ENCODE measurements at places on chromosomes 5 and 9. TPM values are rescaled to one million over a fixed set of nuclear protein-coding genes. Genes with fewer than 3 reads are reported as not detected.

Gene CER1
- total RNA-seq, result not detected

Gene TUSC1
- 0.71 TPM for total RNA-seq

Gene PHAX
- 31.5 TPM for total RNA-seq

DNA sequence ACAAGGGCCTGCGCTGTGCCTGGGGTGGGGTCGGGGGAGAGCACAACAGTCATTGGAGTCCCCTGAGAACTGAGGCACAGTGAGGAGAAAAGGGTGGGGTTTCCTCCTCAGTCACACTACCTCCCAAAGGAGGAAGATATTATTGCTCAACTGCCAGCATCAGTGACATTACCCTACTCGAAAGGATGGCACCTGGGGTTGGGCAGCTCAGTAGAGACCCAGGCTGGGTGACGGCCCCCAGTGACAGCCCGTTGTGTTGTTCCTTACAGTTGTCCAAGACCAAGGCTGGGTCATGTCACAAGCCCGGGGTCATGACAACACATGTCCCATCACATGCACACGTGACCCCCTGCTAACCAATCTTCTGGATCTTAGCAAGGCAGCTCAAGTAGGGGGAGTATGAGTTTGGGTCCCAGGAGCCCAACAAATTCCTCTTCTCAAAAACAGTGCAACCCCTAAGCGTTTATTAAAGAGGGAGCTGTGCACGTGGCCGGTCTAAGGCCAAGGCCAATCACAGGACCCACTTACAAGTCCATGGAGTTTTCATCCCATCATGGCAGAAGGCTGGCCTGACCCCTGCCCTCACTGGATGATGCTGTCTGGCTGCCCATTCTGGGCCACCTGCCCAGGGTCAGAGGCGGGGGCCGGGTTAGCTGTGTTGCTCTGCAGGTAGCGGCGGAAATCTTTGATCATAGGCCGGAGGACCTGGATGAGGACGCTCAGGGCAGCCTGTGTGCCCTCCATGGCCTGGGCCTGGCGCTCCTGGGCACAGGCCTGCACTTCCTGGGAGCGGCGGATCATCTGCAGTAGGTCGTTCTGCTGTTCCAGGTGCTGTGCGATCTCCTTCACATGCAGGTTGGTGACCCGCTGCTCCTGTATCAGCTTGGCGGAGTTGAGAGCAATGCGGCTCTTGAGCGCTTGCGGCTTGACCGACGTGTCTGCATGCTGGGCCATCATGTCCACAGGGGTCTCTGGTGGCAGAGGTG, 4.0 kb downstream of the NAIF1 start:
- DNase-seq, result no peak

DNA sequence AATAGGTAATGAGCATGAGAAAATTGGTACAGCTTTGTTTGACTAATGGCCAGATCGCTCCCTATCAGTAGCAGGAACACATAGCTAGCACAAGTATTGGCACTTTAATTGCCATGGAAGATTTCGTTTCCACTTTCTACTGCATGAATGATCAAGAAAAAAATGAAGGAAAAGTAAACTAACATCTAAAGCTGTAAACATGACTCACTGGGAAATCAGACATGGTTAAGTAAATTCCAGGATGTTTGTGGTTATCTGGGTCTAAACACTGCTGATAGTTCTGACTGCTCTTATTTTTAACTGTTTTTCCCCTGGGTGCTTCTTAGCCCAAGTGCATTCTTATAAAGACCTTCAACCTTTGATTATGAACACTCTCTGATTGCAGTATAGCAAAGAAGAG, 388.9 kb downstream of the NR2F1-AS1 start:
- no peak for DNase-seq

DNA sequence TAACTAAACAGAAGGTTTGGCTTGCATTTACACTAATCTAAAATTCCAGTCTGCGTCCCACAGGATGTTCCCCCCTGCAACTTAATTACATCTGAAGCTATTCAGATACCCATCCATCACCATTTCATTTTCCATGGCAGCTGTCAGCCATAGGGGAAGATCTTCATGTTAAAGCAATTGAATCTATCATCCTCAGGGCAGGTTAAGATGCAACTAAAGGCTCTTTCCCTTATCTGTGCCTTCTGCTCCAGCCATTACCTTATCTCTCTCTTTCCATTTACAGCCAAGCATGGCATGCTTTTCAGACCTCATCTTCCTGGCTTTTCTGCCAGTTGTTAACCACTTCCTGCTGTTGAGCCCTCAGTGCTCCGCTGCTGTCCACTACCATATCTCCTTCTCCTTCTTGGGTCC, 15.8 kb upstream of the HACD4 start:
- DNase-seq, result no peak

DNA sequence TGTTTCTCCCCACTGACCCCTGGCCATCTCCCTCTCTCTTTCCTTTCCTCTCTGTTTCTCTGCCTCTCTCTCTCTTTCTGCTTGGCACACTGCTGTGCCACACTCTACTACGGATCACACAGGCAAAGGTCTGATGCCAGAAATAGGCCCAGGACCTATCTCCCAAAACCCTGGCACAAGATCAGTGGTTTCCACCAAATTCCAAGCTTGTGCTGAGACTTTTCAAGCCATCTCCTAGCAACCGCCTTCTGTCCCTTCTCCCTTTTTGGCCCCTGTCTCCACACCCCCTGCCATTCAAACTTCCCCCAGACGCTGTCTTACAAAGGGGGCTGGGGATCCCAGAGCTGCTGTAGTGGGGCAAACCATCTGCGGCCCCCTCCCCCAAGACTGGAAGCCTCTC, 38.5 kb upstream of the RARS1 start:
- no peak for DNase-seq

GRCh38 chr5:126354012-126354857, 69.0 kb upstream of the GRAMD2B start:
- no peak for DNase-seq
